ENCODE measurements at places on chromosomes 12 and 14.

DNA sequence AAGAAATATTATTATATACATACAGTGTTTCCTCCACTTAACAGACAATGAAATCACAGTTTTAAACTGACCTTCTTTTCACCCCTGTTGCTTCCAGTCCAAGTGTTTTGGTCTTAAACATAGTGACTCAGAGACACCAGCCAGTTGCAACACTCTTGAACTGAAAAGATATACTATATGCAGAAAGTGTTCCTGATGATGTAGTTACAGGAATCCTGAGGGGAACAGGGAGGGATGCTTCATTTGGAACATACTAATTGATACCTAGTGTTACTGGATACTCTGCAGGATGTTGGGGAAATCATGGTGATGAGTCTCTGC, 420.8 kb downstream of the CCDC91 start:
- DNase-seq: no peak

- DNase-seq: no peak
Measured at GRCh38 chr12:62762645-62763044, 172.3 kb downstream of the PPM1H start.

DNA sequence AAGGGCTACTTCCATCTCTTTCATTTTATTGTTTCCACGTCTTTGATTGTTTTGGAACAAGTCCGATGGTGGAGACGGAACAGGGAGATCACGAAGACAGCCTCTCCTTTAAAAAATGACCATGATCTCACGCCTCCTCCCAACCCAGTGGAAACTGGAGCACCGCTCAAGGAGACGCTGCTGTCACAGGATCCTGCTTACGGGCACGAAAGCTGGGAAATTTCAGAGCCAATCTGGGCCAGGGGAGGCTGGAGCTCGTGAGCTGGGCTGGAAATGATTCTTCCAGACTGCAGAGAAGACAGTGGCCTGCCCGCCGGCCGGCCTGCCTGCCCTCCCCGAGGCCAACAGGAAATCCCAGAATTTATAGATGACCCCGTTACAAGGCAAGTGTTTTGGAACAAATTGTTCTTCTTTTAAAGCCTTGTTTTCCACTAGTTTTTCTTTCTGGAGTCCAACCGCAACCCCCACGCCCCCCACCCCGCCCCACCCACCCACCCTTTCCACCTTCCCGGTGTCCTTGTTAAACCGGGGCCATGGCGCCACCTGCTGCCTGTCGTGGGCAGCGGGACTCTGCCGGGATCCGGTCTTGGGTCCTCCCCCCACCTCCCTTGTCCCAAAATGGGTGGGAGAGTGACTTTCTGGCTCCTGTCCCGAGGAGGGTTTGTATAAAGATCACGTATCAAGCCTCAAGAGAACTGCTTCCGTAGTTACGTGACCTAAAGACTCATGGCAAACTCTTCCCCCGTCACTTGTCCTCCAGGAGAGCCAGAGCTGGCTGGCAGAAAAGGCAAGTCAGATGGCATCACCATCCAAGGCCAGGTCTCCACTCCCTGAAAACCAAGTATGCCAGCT, 40.3 kb downstream of the MAP1LC3B2 start:
- peak; percentile 46 for DNase-seq

DNA sequence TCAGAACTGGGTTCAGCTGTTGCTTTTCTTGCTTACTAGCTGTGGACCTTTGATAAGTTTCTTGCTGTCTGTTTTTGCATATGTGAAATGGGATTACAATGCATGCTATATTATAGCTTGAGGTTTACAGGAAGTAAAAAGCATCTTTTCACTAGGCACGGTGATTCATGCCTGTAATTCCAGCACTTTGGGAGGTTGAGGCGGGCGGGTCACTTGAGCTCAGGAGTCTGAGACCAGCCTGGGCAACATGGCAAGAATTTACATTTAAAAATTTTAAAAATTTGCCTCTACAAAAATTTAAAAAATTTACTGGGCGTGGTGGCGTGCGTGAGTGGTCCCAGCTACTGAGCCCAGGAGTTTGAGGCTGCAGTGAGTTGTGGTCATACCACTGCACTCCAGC, 42.0 kb downstream of the CALM1 start:
- no peak for DNase-seq

GRCh38 chr12:55925870-55926737, 1.6 kb downstream of the PYM1 start:
- DNase-seq: no peak

GRCh38 chr12:6280672-6281071, 29.8 kb upstream of the PLEKHG6 start:
- DNase-seq: no peak

DNA sequence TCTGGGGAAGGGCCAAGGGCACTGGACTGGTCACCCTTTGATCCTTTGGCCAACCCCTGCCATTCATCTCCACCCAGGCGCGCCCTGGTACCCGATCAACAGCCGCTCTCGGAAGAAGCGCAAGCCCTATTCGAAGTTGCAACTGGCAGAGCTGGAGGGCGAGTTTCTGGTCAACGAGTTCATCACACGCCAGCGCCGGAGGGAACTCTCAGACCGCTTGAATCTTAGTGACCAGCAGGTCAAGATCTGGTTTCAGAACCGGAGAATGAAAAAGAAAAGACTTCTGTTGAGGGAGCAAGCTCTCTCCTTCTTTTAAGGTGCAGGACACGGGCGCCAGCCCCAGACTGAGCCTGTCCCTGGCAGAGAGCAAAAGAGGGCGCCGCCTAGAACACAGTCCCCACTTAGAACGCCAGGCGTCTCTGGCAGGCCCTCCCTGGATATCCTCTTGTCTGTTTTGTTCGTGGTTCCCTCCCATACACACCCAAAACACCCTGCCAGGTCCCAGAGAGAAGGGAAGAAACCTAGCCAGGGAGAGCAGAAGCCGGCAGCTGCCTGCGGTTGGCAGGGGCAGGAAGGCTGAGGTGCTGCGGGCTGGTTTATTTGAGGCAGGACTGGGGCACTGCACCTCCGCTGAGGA, 1.7 kb downstream of the HOXC12 start:
- DNase-seq: no peak

DNA sequence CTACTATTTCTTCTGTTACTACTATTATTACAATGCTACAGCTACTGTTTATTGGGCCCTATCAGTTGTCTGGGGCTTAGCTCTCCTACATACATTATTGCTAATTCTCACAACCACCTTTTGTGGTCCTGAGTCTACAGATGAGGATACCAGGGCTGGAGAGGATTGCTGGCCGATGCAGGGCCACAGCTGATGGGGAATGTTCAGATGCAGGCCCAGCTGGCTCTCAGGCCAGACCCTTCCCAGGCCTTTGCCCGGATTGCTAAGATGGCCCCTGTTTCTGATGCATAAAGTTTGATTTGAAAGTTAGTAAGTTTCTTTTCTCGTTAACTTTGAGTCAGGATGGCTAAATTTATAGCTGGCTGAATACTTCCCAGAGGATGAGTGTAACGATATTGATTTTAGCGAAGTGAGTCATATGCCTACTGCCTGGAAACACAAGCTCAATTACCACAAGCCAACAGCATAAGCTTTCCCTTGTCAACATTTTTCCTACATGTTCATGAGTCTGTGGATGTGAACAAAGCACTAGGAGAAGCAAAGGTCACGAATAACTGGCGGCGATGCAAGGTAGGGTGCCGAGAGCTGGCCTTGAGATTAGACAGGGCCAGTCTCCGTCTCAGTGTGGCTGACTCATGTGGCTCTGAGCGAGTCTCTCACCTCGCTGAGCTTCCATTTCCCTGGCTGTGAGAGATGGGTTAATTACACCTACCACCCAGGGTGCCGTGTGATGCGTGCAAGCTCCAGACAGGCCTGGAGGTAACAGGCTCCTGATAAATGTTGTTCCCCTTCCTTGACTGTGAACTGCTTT, 111.0 kb downstream of the BEGAIN start:
- no peak for DNase-seq

- DNase-seq: no peak
Measured at GRCh38 chr12:75884465-75884985, 147.1 kb downstream of the PHLDA1 start.

DNA sequence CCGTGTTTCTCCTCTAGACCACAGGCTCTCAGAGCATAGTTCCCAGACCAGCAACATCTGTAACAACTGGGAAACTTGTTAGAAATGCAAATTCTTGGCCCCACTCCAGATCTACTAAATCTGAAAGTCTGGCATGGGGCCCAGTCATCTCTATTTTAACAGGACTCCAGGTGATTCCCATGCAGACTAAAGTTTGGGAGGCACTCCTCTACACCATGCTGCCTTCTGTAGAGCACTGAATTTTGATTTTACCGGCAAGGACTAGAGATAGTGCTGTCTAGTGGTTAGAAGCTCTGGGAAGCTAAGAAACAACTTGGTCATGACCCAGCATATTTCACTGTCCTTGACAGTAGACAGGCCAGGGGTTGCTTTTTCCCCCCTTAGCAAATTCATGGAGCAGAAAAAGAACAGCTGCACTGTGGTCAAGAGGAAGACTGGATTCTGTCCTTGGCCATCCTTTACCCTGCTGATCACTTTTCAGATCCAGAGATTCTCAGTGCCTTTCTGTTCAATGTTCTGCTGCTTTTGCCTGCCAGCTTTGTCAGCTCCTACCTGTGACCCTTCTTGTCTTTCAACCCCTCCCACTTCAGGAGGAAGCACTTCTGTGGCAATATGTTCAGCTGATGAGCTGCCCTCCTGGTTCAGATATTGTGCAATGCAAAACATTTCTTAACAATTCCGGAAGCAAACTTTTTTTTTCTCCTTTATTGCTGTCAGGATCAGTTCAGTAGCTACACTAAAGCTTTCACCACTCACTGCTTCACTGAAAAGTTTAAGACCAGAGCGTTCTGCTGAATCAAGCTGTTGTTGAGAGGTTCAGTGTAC, 133.8 kb upstream of the NUDT4 start:
- DNase-seq: no peak

DNA sequence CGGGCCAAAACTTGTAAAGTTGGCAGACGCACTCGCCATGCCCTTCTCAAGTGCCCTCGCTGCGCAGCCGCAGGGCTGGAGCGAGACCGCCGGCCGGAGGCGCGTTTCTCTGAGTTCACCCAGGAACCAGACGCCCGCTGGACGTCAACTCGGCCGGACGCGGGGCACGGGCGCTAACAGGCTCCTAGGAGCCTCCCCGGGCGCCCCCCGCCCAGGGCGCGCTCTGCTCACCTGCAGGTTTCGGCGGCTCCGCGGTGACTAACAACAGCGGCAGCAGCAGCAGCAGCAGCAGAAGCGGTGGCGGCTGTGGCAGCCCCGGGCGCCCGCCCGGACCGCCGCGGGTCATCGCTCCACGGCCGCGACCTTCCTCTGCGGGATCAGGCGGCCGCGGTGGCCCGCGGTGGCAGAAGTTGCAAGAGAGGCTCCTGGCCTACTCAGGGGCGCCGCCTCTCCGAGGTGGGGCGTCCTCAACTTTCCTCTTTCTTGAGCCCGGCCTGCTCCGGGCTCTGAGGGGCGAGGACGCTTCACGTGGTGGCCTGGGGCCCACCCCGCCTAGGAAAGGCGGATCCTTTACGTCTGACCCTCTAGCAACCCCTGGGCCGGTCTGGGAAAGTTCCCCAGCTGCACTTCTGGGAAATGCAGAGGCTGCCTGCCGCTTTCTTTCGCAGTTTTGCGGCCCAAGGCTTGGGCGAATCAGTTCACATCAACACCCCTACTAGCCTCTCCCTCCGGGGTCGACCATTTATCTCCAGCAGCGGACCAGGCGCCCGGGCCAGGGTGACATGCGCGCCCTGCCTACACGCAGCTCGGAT, at the start of gene PLBD1:
PLBD1 (minus strand) TSS at position 533 of the 812 bp plus-strand sequence; CDS start at position 346, 187 bp downstream.
- DNase-seq: peak; percentile 37

GRCh38 chr12:74293689-74294131, 243.9 kb upstream of the ATXN7L3B start:
- no peak for DNase-seq

DNA sequence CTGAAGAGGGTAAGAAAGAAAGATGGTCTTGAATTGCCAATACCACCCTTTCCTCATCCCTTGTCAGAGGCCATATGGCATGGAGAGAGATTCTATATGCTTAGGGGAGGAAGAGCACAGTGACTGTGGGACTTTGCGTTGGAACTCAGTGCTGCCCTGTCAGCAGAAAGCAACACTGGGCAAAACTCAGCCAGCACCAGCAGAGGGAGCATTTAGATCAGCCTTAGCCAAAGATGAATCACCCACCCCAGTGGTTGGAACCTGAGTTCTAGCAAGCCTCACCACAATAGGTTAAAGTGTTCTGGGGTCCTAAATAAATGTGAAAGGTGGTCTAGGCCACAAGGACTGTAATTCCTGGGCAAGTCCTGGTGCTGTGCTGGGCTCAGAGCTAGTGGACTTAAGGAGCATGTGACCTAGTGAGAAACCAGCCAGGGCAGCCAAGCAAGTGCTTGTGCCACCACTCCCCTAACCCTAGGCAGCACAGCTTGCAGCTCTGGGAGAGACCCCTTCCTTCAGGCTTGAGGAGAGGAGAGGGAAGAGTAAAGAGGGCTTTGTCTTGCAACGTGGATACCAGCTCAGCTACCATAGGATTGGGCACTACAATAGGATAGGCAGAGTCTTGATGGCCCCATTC, 11.4 kb upstream of the BCAT1 start:
- DNase-seq: no peak

- DNase-seq: no peak
Measured at GRCh38 chr12:119354172-119354571, 19.6 kb downstream of the CCDC60 start.
